NCI-H146 (cell line): ENCODE measurements at places on chromosomes 2 and 18.
A peak's percentile ranks its signal among the peaks of the same experiment; 100 is the strongest.

GRCh38 chr2:7766088-7766722, 849.0 kb downstream of the RNF144A start:
- DNase-seq, result no peak

GRCh38 chr2:120945091-120945490, 209.4 kb downstream of the GLI2 start:
- no peak for DNase-seq

DNA sequence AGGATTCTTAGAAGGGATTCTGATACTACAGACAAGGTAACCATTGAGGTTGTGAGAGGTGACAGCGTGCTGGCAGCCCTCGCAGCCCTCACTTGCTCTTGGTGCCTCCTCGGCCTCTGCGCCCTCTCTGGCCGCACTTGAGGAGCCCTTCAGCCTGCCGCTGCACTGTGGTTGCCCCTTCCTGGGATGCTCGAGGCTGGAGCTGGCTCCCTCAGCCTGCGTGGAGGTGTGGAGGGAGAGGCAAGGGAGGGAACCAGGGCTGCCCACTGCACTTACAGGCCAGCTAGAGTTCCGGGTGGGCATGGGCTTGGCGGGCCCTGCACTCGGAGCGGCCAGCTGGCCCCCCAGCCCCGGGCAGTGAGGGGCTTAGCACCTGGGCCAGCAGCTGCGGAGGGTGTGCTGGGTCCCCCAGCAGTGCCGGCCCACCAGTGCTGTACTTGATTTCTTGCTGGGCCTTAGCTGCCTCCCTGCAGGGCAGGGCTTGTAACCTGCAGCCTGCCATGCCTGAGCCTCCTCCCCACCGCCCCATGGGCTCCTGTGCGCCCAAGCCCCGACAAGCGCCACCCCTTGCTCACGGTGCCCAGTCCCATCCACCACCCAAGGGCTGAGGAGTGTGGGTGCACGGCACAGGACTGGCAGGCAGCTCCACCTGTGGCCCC, 23.9 kb upstream of the RIT2 start:
- no peak for DNase-seq

DNA sequence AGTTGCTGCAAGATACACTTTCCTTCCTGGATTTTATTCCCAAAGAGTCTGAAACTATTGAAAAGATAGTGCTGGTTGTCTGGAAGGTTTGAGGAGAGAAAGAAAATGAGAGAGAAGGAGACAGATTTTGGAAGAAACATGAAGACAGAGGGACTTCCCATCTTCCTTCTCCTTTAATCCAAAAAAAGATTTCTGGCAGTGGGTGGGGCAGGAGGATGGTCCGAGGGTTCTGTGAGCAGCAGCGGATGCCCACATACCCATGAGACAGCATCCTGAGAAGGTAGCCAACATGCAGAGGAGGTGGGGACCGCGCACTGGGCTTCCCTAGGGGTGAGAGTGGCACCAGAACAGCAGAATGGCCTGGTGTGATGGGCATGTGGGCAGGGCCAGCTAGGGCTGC, 84.6 kb downstream of the APOB start:
- no peak for DNase-seq

DNA sequence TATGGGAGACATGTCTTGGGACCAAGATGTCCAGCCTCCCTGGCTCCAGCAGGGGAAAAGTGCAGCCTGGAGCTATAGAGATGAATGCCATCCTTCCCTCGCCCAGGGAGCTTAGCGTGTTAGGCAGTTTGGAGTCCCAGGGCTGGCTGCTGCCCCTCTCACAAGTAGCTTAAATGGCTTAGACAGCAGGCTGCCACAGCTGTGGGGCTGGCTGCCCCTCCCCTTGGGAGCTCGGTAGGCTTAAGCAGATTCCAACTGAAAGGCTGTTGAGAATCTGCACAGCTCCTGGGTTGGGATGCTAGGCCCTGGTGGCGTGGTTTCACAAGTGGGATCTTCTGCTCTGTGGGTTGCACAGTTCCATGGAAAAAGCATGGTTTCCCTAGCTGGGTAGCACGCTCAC, 940.5 kb upstream of the DDX18 start:
- no peak for DNase-seq

GRCh38 chr2:240722796-240723735, 31.4 kb downstream of the AQP12A start:
- no peak for DNase-seq

- DNase-seq, result no peak
These were observed 10.8 kb downstream of the TUBB6 start for GRCh38 chr18:12318857-12319256.

GRCh38 chr18:7146067-7146466, 28.5 kb upstream of the LAMA1 start:
- no peak for DNase-seq

DNA sequence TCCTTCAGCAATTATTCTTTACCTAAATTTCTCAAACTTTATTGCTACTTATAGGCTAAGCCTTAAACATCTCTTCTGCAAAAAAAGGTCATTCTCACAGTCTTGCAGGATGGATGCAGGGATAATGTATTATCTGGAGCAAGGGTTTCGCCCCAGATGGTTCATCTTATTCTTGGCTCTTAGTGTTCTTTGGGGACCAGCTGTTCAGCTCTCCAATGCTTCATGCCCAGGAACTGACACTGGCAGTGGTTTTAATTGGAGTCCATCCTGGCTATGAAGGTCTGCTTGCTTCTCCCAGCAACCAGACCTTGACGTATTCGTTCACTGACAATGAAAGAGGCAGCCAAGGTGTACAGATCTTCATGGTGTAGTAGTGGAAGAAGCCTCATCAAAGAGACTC, 331.9 kb downstream of the SLC8A1 start:
- DNase-seq, result no peak

GRCh38 chr2:121451398-121451797, 79.3 kb upstream of the RNU4ATAC start:
- DNase-seq, result no peak

GRCh38 chr2:182949572-182950189, 83.2 kb upstream of the FRZB start:
- no peak for DNase-seq

DNA sequence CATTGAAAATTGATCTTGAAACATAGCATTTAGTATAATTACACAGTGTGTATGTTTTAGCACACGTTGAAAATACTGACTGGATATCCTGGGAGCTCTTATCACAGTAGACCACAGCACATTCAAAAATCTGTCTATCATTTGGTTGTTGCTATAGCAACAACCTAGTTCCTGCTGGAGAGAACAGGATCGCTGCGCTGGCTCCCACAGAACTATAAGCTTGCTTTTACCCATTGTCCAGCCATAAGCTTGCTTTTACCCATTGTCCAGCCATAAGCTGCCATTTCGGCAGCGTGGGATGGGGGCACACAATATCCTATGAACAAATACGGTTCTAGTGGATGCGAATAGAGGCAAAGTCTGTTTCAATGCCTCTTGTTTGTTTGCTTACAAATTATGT, 70.4 kb upstream of the ST6GAL2 start:
- no peak for DNase-seq

GRCh38 chr2:169968743-169969142, 141.5 kb downstream of the UBR3 start:
- DNase-seq, result no peak

DNA sequence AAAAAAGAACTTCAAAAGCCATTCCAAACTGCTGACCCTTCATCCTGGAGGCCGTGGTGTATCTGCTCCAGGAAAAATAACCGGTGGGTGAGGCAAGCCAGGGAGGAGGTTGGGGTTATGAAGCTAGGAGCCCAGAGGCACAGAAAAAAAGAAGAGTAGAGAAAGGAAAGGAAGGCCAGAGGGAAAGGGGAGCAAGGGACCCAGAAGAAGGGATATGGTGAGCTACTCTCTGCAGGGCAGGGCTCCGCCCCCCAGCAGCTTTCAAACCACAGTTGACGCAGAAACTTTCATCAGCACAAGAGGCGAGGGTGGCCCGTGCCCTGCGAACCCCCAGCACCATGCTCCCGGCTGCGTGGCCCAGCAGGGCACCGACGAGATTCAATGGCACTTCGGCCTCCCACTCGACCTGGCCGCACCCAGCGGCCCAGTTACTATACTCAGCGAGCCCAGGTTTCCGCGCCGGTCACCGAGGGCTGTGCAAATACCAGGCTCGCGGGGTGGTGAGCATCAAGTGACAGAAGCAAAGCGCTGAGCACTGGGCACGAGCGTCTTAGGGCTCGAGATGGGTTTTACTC, 665 bp downstream of the MCM6 start:
- DNase-seq, result peak; percentile 77

GRCh38 chr2:189232759-189233406, 53.3 kb upstream of the COL5A2 start:
- DNase-seq, result no peak

DNA sequence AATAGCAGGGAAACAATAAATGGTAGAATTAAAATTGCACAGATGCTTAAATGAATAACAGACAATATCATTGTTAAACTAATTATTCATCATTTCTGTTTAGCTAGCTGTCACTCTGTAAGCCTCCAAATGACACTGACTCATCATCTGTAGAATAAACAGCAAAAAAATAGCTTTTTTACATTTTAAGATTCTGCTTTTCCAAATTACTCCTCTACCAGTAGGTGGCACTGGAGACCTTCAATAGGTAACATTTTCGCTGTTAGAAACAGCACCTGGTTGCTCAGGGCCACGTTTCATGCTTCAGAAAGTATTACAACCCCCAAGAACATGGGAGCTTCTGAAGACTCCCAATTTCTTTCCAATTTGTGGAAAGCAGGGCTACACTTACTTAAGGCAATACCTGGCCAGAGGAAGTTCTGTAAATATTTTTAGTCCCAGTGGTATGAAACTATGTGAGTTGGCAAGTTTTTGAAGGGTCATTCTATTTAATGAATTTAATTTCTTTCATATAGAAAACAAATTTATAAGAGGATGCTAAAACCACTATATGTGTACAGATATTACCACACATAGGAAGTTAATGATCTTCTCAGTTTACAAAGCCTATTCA, 45.4 kb downstream of the TTN start:
- peak; percentile 62 for DNase-seq

DNA sequence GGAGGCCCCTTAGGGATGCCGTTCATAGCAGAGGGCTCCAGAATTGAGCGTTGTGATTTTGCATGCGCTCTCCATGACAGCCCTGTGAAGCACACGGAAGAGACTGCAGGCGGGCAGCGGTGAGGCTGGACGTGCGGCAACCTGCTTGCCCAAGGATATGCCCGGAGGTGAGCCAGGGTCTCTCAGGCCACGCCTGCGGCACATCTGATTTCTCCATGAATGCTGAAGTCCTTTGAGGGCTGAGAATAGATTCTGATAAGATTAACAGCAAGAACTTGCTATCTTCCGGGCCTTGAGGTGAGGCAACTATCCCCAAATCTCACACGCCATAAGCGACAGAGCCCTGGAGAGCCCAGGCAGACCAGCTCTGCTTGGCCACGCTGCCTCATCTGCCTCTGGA, 55.6 kb upstream of the LAMA1 start:
- no peak for DNase-seq

- DNase-seq, result no peak
These were observed 84.6 kb downstream of the PLCL1 start for GRCh38 chr2:197889041-197889440.

DNA sequence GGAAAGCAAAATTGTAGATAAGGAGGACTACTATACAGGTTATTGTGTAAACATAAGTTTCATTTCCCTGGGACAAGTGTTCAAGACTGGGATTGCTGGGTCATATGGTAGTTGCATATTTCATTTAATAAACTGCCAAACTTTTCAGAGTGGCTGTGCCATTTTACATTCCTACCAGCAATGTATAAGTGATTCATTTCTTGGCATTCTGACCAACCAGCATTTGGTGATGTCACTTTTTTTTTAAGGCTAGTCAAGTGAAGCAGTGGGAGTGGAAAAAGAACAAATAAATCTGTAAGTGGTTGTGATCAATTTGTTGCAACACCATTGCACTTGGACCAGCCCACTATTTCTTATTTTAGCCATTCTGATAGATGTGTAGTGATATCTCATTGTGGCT, 5.2 kb upstream of the CHCHD5 start:
- no peak for DNase-seq

DNA sequence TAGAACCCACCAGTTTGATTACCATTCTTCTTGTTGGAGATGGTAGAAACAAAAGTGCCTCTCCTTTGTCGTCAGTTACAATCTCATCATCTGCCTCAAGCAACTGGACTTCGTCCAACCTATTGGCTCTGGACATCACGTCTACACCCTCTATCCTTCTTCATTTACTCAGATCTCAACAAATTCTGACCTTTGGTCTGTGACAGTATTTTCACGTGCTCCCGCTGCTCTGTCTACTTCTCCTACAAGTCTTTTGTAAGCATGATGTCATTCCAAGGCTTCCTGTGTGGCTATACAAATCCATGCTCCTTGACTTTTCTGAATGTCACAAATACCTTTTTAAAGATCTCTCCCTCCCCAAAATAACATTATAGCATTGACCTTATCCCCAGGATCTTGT, 43.0 kb upstream of the PID1 start:
- DNase-seq, result no peak

- peak; percentile 72 for DNase-seq
These were observed 556.3 kb downstream of the ARHGAP15 start for GRCh38 chr2:143685421-143686078.

DNA sequence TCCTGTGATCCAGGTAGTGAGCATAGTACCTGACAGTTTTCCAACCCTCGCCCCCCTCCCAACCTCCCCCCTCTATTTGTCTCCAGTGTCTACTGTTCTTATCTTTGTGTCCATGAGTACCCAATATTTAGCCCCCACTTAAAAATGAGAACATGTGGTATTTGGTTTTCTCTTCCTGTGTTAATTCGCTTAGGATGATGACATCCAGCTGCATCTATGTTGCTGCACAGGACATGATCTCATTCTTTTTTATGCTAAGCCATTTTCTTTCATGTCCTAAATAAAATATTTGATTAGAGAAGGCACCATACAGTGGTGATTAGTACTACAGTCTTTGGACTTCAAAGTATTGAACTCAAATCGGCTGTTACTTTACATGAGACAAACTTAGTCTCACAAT, 1087.9 kb downstream of the CBLN2 start:
- peak; percentile 16 for DNase-seq

DNA sequence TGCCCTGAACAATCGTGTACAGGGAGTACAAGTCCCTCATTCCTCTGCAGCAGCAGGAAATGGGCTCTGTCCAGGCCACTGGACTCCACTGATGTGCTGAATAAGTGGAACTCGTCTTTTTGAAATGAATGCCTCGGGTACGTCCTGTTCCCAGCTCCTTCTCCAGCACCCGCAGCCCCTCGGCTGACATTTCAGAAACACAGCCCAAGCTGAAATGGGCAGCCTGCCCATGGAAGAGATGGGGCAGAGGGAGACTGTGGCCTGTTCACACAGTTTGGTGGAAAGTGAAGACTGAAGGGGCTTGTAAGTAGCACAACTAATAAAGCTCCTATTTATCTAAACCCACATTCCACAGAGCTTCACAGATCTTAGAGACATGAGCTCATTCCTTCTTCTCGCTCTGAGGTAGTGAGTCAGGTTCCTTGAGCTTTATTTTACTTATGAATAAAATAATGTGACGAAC, 498.6 kb downstream of the TXNL1 start:
- no peak for DNase-seq

- no peak for DNase-seq
These were observed 57.3 kb upstream of the TANK start for GRCh38 chr2:161102770-161103450.

- DNase-seq, result no peak
These were observed 540.9 kb upstream of the NRP2 start for GRCh38 chr2:205141381-205141780.

GRCh38 chr2:217244815-217245214, 385.0 kb upstream of the TNP1 start:
- DNase-seq, result no peak
